ENCODE measurements at places on chromosomes 7 and 10. TPM values are rescaled to one million over a fixed set of nuclear protein-coding genes. Genes with fewer than 3 reads are reported as not detected.

The MAGI2 gene
- 6.0 TPM for total RNA-seq

DNA sequence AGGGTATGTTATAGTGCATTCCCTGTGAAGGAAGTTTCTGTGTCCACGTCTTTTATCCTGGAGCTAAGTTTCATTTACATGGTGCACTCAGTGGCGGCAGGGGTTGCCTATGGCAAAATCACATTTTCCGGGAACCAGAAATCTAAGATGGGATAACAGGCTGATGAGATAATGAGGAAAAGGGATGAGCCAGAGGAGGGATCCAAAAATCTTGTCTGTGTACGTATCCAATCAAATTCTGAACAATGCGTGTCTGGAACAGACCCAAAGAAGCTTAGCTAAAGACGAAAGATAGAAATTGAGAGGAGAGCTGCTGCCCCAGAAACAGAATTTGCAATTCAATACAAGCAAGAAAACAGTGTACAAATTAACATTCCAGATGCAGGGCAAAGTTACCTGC lies 16.1 kb downstream of the LANCL2 start:
- DNase-seq: peak; percentile 36

The TCAF2 gene
- 9.4 TPM for total RNA-seq

GRCh38 chr7:127897704-127898454 lies 133.4 kb downstream of the LRRC4 start:
- DNase-seq: no peak

The NAT16 gene
- not detected for total RNA-seq

GRCh38 chr10:84118395-84119006 lies 20.8 kb upstream of the GHITM start:
- DNase-seq: no peak
